A673 (cell line): ENCODE measurements at places on chromosomes 3 and 15. TPM values are rescaled to one million over a fixed set of nuclear protein-coding genes. Genes with fewer than 3 reads are reported as not detected.

- H3K27ac ChIP-seq = no peak overlapping the region
- no peak for DNase-seq
- H3K4me1 ChIP-seq = no peaks in the 10 kb centered on the region
Observed at GRCh38 chr3:41018855-41019254, 180.4 kb upstream of the CTNNB1 start.

GRCh38 chr3:16923112-16923511 is 38.4 kb downstream of the PLCL2 start:
- H3K27me3 ChIP-seq = no peaks in the 10 kb centered on the region
- no peak for DNase-seq
- H3K4me1 ChIP-seq = no peaks in the 10 kb centered on the region
- no peak overlapping the region for H3K27ac ChIP-seq

- DNase-seq = no peak
- no peaks in the 10 kb centered on the region for H3K4me1 ChIP-seq
- no peak overlapping the region for H3K4me3 ChIP-seq
- H3K27me3 ChIP-seq = no peaks in the 10 kb centered on the region
Observed at GRCh38 chr15:58410353-58410752, 21.4 kb upstream of the LIPC start.

DNA sequence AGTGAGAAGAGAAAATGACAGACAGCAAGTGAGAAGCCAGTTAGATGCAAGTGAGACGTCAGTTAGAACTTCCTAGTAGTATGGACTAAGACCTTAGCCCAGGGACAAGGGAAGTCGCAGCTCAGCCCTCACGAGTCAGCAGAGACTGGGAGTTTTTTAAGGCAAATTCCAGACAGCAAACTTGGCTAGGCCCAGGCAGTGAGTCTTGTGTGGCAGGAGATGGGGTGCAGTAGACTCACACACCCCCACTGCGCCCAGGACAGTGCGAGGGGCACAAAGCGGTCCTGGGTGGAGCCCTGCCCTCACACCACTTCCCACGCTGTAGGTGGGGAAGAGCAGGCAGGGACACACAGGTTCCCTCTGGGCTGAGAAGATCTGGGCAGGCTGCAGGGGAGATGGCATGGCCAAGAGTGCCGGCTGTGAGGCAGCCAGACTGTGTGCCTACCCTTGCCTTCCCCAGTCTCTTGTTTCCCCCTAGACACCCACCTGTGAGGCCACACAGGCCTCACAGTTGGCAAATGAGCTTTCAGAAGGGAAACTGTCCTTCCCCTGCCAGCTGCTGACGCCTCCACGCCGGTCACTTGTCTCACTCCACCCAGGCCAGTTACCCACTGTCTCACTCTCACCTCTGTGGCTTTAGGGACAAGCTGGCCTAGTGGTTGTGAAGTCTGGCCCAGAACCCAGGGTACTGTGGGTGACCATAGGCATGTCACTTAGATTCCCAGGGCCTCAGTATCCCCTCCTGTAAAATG is 13.7 kb upstream of the PRKCD start:
- no peaks in the 10 kb centered on the region for H3K36me3 ChIP-seq
- no peak overlapping the region for H3K27ac ChIP-seq
- no peak for DNase-seq
- no peaks in the 10 kb centered on the region for H3K4me1 ChIP-seq

DNA sequence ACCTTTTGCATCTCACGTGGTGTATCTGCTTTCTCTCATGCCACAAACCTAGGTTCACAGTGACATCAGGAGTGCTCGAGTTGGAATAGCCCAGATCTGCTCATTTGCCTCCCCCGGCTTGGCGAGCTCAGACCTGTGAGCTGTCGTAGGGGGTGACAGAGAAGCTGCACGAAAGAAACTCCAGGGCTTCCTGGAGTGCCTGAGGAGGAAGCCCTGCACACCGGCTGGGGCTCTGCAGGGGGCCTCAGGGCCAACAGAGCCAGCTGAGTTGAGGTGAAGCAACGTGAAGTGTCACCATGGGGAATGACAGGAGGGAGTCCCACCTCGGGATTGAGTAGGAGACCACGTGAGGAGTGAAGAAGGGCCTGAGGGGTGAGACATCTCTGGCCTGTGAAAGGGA is 62.5 kb downstream of the RPN1 start:
- H3K27me3 ChIP-seq = no peaks in the 10 kb centered on the region
- H3K4me3 ChIP-seq = no peak overlapping the region
- no peak for DNase-seq
- no peak overlapping the region for H3K27ac ChIP-seq
- no peaks in the 10 kb centered on the region for H3K36me3 ChIP-seq

GRCh38 chr3:132083583-132084279 is 48.9 kb upstream of the CPNE4 start:
- no peak overlapping the region for H3K4me3 ChIP-seq
- DNase-seq = peak; percentile 95
- no peaks in the 10 kb centered on the region for H3K36me3 ChIP-seq
- peaks cover 11% of the 10 kb centered on the region for H3K4me1 ChIP-seq

DNA sequence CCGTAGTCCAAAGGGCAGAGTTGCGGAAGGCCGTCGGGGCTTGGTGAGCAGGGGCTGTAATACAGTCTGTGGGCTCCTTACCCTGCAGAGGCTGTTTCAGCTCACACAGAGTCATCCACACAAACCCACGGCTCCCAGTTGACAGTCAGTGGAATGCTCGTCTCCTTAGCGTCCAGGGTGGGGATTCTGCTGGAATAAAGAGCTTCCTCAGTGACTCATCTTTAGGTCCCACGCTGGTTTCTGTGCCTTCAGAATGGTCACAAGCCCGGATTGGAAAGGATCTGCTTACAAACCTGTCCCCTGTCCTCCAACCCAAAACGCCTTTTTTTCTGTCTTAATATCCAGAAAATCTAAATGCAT is 201.3 kb upstream of the TPM1 start:
- peak; percentile 12 for DNase-seq
- no peaks in the 10 kb centered on the region for H3K4me1 ChIP-seq
- H3K27ac ChIP-seq = no peak overlapping the region

DNA sequence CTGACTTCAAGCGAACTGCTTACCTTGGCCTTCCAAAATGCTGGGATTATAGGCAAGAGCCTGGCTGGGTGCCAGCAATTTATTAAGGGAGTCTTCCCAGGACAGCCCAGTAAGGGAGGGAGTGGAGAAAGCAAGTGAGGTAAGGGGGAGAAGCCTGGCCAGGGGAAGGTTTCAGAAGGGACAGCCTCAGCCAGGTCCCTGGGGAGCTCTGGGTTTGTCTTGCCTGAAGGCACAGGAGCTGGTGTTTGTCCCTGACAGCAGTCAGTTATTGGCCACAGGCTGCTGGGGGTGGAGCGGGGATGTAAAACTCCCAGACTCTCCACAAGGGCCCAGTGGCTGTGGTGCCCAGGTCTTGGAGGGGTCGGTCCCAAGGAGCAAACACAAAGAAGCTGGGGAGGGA is 33.0 kb upstream of the CDCP1 start:
- H3K36me3 ChIP-seq = no peaks in the 10 kb centered on the region
- H3K4me3 ChIP-seq = no peak overlapping the region

- DNase-seq = no peak
- no peak overlapping the region for H3K27ac ChIP-seq
Observed at GRCh38 chr15:31035610-31036009, 44.2 kb upstream of the MTMR10 start.

- no peaks in the 10 kb centered on the region for H3K36me3 ChIP-seq
- no peak overlapping the region for H3K4me3 ChIP-seq
- H3K27me3 ChIP-seq = peaks cover 22% of the 10 kb centered on the region
- DNase-seq = no peak
- no peak overlapping the region for H3K27ac ChIP-seq
Observed at GRCh38 chr3:133758964-133759739, 13.0 kb downstream of the TF start.

DNA sequence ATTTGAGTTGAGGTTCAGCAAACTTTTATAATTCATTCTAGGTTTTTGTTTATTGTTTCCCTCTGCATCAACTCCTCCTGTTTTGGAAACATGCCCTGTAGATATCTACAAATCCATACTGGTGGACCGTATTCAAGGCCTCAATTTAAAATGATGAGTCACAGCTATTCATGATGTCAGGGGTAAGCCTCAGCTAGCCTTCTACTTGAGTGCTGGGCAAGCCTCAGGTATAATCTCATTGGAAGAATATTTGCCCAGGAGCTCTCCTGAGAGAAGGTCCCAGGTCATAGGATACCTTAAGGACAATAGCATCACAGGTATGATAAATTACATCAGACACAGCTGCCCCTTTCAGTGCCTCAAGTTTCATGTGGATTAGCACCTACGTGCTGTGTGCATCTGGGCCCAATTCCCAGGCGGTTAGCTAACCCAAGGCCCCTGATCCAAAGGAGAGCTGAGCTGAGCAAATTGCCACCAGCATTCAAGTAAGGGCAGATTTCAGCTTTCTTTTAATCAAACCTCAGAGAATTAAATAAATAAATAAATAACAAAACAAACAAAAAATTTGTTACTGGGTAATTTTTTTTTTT is 87.5 kb downstream of the KCNMB2 start:
- H3K4me1 ChIP-seq = no peaks in the 10 kb centered on the region
- DNase-seq = peak; percentile 9
- H3K27ac ChIP-seq = no peak overlapping the region
- H3K27me3 ChIP-seq = no peaks in the 10 kb centered on the region

- H3K4me1 ChIP-seq = no peaks in the 10 kb centered on the region
- H3K4me3 ChIP-seq = no peak overlapping the region
- peaks cover 99% of the 10 kb centered on the region for H3K36me3 ChIP-seq
- no peaks in the 10 kb centered on the region for H3K27me3 ChIP-seq
- DNase-seq = no peak
Observed at GRCh38 chr15:90966262-90966661, 11.6 kb downstream of the RCCD1 start.

- H3K36me3 ChIP-seq = no peaks in the 10 kb centered on the region
- H3K4me3 ChIP-seq = no peak overlapping the region
- peak; percentile 11 for DNase-seq
- H3K4me1 ChIP-seq = no peaks in the 10 kb centered on the region
Observed at GRCh38 chr3:109257269-109257668, 59.0 kb downstream of the DPPA2 start.

DNA sequence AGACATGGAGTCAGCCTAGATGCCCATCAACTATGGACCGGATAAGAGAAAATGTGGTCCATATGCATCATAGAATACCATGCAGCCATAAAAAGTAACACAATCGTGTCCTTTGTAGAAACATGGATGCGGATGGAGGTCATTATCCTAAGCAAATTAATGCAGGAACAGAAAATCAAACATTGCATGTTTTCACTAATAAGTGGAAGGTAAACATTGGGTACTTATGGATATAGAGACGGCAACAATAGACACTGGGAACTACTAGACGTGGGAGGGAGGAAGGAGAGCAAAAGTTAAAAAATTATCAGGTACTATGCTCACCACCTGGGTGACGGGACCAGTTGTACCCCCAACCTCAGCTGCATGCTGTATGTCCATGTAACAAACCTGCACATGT is 2.5 kb downstream of the PLD1 start:
- no peak overlapping the region for H3K27ac ChIP-seq
- no peaks in the 10 kb centered on the region for H3K27me3 ChIP-seq
- DNase-seq = no peak
- no peaks in the 10 kb centered on the region for H3K36me3 ChIP-seq
- H3K4me3 ChIP-seq = no peak overlapping the region

DNA sequence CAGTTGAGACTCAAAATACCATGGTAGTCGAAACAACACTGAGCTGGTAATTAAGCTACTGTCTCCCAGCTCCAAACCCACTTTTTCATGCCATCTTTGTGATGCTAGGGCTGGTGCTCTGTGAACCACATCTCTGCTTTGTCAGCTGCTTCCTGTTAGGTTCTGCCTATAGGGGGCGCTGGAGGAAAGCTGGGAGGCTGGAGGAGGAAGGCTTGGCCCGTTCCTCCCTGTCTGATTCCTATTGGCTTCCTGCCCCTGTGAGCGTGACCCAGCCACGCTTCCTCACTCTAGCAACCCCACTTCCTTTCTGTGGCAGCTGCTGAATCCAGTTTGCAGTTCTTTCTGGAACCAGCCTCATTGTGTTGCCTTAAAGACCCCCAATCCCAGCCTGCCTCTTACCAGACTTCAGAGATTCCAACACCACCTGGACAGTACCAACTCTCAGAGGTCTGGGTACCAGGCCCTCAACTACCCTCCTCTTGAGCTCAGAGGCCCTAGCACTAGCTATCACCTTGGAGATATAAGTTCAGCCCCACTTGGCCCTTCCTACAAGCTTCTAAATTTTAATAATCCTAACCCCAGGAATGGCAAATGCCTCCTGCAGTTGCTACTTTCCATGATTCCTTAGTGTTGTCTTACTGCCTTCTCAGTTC is 120.9 kb downstream of the ERC2 start:
- no peak overlapping the region for H3K27ac ChIP-seq
- peak; percentile 19 for DNase-seq
- H3K4me3 ChIP-seq = no peak overlapping the region
- H3K4me1 ChIP-seq = no peaks in the 10 kb centered on the region
- H3K36me3 ChIP-seq = no peaks in the 10 kb centered on the region
- no peaks in the 10 kb centered on the region for H3K27me3 ChIP-seq

- H3K36me3 ChIP-seq = no peaks in the 10 kb centered on the region
- H3K27ac ChIP-seq = peak overlapping the region; percentile 76
- peaks cover 6% of the 10 kb centered on the region for H3K4me1 ChIP-seq
- H3K27me3 ChIP-seq = no peaks in the 10 kb centered on the region
- no peak for DNase-seq
- H3K4me3 ChIP-seq = peak overlapping the region; percentile 96
Observed at GRCh38 chr15:75646112-75646943, 1.4 kb upstream of the SNX33 start.

DNA sequence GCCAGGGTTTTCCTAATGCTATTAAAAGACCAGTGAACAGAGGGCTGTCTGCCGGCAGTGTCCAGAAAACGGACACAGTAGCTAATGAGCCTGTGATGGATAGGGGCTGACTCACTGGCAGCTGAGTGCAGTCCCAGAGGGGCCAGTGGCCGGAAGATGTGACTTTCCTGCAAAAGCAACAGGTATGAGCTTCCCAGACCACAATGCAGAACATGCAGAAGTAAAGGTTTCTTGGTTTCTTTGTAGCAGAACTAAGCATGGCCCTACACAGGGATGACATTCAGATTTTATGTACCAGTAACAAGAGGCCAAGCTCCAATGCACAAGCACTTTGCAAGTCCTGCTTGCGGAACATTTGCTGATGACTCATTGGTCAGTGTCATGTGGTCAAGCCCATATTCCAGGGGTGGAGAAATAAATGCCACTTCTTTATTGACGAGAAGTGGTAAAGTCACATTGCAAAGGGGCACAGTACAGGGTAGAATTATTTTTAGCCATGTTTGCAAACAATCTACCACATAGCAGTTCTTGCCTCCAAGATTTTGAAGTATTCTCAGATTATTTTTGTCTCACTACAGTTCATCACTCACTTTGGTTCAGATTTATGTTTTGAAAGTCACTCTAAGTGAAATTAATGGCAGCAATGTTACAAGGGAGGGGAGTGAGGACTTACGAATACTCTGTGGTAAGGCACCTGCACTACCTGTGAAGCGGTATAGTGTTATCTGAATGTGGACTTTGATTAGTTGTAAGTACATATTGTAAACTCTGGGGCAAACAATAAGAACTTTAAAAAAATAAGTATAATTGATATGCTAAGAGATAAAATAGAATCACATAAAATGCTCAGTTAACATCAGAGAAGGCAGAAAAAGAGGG is 263.3 kb downstream of the ABHD5 start:
- no peaks in the 10 kb centered on the region for H3K4me1 ChIP-seq
- H3K36me3 ChIP-seq = no peaks in the 10 kb centered on the region
- DNase-seq = no peak
- H3K4me3 ChIP-seq = no peak overlapping the region

The ATP8B4 gene
- 0.30 and 0.66 TPM in 2 replicates for total RNA-seq

The HES1 gene
- total RNA-seq = 136 and 139 TPM in 2 replicates

The ZNF860 gene
- not detected in 2 replicates for total RNA-seq

The MESP2 gene
- 0.26 and 0.81 TPM in 2 replicates for total RNA-seq

The POLQ gene
- total RNA-seq = 20.3 and 22.9 TPM in 2 replicates

The HEG1 gene
- total RNA-seq = 31.8 and 34.3 TPM in 2 replicates

The KNG1 gene
- not detected in 2 replicates for total RNA-seq

The SERINC4 gene
- 0.33 TPM in 1 of 2 replicates, not detected in the other for total RNA-seq

The CCDC13 gene
- total RNA-seq = 0.55 TPM in 1 of 2 replicates, not detected in the other

The C3orf22 gene
- total RNA-seq = not detected in 2 replicates
